ENCODE measurements at places on chromosomes 4 and X. TPM values are rescaled to one million over a fixed set of nuclear protein-coding genes. Genes with fewer than 3 reads are reported as not detected.

GRCh38 chr4:157804986-157805385 lies 367.8 kb downstream of the GASK1B start:
- DNase-seq = peak; percentile 29

- no peak for DNase-seq
Observed at GRCh38 chr4:167868163-167868562, 224.2 kb upstream of the ANXA10 start.

GRCh38 chr4:22238742-22239141 lies 277.1 kb downstream of the ADGRA3 start:
- no peak for DNase-seq

DNA sequence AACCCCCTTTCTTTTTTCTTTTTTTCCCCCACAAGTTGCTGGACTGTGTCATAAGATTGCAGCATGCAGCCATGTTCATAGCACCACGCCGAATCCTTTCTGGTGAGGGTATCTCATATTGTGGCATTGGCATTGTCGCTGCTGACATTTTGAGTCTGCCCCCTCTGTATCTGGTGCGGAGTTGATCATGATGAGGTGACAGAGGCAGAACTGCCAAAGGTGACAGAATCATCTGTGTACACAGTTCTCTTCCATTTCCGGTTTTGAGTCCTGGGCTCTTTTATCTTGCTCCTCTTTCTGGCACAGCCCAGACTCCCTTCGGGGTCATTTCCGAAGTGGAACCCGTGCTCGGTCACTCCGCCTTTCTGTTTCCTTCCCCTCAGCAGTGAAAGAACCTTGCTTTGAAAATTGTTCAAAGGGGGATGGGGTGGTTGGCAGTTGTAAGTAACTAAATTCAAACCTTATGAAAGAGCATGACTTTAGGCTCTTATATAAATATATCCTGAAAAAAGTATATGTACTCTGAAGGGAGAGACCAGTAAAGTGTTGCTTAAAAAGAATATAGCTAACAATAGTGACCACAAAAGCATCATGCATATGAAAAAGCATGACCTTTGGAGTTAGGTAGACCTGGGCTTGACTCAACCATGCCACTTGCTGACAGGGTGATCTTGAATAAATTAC lies 55.0 kb upstream of the BMP2K start:
- DNase-seq = no peak

- peak; percentile 60 for DNase-seq
Observed at GRCh38 chr4:128221586-128221985, 66.0 kb downstream of the PGRMC2 start.

GRCh38 chrX:106615041-106615440 lies 3.3 kb downstream of the RADX start:
- no peak for DNase-seq

GRCh38 chrX:12804655-12805054 lies 13.4 kb downstream of the PRPS2 start:
- peak; percentile 16 for DNase-seq

GRCh38 chr4:87545052-87545451 lies 15.9 kb upstream of the SPARCL1 start:
- DNase-seq = no peak

DNA sequence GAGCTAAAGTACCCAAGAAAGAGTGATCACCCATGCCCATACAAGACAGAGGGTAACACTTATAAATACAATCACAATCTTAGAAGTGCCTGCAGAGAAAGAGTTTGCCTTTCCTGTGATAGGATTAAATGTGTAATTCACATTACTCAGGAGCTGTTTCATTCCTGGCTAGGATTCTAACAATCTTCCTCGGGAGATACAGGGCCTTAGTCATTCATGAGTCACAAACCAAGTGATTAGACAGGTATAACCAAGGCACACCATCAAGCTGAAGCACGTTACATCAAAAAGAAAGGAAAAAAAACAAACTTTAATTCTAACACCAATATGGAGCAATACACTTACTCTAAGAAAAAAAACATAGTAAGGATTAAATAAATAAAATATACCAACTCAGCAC lies 14.9 kb downstream of the ABCG2 start:
- peak; percentile 95 for DNase-seq

DNA sequence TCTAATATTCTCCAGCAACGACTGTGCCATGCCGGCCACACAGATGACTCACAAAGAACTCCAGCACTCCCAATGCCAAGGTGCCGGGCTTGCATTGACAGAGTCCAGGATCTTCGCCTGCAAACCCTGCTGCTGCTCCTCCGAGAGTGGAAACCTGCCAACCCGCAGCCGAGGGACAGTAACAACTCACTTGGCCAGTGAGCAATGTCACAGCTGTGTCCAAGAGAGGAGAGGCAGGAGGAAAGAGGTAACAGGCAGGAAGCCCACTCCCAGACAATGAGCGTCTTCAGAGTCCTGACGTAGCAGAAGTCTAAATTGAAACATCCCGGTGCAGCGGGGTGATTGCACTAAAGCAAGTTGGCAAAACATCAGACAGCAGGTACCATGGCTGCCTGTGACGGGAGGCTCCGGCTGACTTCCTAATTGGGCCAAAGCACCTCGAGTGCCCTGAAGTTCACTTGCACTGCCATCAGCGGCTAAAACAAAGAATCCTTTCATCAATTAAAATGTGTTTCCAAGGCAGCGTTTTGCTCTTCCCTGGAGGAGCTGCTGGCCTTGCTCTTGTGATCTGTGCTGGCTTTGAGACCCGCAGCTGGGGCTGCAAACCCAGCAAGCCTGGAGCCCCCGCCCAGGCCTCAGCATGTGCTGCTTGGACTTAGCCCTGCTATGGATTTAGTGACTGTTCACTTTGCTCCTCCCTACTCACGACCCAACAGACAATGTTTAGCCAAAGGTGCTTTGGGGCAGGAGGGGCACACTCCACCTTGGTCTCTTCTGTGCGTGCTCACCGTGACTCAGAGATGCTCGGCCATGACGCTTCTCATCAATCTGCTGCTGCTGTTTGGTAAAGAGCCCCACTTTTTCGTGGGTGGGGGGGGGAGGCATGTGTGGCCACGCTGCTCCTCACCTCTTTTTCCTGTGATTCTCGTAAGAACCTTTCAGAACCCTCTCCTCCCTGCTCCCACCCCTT lies 36.5 kb downstream of the DCTD start:
- no peak for DNase-seq

DNA sequence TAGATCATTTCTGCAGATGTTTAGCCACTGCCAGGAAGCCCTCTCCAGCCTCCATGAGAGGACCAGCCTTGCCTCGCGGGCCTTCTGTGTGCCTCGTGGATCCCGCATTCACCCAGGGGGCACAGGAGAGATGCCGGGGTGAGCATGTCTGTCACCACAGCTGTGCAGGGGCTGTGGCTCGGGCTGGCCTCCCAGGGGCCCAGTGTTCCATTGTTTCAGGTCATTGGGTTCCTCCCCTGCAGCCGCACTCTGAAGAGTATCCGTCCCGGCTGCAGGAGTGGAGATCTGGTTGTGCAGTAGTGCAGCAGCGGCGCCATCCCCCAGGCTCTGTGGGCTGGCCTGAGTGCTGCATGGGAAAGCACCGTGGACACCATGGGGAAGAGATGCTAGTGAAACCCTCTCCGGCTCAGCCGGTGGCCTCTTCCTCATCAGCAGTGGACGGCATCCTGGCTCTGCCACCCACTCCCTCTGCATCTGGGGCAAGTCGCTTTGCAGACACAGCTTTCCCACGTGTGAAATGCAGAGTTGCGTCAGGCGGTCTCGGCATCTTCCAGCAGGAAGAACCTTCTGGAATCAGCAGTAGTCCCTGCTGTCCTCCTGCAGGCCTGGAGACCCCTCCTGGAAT lies 29.1 kb downstream of the TBC1D14 start:
- DNase-seq = no peak

DNA sequence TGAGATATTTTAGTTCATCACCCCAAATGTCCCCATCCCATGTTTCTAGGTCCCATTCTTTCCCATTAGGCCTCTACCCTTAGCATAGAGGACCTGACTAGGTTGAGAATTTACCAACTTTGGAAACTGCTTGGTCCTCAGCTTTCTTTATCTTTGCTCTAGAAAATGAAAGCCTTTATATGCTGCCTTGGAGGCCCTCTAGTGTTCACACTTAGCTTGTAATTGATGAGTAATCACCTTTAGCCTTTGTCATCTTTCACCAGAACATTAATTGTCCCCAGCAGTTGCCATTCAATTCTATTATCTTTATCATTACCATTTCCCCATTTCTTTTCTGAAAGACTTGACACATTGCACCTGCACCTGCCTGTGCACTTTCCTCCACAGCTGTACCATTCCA lies 589.2 kb upstream of the NR3C2 start:
- DNase-seq = peak; percentile 53

DNA sequence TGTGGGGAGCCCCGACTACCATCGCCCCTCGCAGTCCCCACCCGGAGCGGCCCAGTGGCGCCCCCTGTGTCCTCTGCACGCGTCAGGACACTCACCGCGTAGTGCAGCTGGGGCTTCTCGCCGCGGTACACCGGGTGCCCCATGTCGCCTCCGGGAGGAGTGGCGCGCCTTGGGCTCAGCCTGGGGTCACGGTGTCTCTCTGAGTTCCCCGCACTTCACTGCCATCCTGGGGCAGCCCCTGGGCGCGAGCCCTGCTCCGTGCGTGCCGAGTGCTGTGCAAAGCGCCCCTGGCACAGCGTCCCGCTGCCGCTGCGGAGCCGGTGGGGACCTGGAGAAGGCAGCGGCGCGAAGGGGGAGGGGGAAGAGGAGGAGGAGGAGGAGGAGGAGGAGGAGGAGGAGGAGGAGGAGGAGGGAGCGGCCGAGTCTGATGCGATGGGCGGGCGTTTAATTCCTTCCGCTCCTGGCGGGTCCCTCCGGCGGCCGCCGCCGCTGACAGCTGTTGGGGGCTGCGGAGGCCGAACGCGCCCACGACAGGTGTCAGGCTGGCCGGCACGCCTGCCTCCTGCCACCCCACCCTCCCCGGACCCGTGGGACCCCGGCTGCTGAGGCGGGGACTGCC lies 134.3 kb downstream of the AMELX start:
- no peak for DNase-seq

DNA sequence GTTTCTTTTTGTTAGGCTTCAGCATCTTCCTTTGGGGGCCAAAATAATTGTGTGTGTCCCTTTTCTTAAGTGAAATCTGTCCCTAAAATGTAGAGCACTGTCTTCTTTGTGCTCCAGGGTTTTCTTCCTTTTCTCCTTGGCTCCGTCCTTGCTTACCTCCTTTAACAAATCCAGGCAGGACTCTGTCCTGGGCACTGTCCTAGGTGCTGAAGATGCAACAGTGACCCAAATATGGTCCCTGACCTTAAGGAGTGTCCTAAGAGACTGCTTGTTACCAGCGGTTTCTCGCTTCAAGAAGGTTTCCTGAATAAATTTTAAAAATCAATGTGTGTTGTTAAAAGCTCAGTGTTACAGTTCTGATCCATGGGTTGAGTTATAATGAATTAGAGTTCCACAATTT lies 471.8 kb downstream of the KCNIP4 start:
- peak; percentile 29 for DNase-seq

GRCh38 chrX:137426695-137427425 lies 139.1 kb upstream of the ZIC3 start:
- no peak for DNase-seq

GRCh38 chr4:142467088-142467487 lies 379.0 kb downstream of the INPP4B start:
- no peak for DNase-seq

DNA sequence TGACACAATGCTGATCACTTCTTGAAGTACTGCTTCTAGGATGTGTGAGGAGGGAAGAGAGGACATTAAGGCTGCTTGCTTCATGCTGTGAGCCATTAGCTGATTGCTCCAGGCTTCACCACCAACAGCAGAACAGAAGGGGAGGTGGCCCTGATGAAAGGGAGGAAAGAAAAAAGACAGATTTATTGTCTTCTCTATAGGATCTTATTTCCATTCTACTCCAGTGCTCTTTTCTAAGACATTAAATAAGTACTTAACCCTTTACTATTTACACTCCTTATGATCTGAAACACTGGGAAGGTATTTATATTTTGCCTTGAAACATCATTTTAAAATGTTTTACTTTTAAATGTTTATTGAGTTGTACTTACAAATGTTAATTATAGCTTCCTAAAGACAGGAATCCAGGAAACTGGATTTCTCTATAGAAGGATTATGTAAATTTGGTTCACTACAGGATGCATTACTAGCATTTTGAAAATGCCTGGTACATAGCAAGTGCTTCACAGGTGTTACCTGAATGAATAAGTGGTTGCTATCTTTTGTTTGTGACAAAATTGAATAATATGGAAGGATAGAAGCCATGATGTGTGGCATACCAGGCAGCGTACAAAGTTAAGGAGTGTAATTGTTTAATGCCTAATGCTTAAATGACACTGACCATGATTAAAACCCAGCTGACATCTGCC lies 680.9 kb upstream of the ATOH1 start:
- no peak for DNase-seq

DNA sequence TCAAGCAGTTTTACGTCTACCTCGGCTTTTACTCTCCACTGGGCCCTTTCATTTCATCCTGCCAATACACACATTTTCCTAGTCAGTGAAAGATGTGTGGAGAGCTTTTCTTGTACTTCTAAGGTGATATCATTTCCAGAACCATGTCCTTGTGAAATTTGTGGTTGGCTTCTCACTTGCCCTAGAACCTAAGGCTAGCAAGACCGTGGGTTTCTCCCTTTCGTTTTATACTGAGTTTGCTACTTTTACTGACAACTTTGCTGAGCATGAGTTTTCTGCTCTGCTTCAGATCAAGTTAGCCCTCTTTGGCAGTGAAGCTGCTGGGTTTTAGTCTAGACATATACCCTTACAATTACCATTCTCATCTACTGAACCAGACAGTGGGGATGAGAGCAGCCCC lies 95.7 kb upstream of the FRMPD4 start:
- DNase-seq = no peak

GRCh38 chr4:113872426-113873260 lies 106.8 kb downstream of the ARSJ start:
- DNase-seq = peak; percentile 66

DNA sequence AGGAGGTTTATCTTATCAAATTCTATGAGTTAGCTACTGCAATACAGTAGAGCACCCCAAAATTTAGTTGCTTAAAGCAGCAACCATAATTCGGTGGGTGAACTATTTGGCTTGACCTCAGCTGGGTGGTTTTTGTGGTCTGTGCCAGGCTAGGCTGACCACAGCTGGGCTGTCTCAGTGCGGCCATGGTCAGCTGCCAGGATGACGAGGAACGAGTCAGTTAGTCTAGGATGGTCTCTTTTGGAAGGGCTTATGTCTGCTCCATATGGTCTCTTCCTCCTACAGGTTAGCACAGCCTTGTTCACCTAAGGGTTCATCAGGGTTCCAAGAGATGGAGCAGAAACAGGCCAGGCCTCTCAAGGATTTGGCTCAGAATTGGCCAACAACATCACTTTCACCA lies 210.4 kb downstream of the PALLD start:
- no peak for DNase-seq

DNA sequence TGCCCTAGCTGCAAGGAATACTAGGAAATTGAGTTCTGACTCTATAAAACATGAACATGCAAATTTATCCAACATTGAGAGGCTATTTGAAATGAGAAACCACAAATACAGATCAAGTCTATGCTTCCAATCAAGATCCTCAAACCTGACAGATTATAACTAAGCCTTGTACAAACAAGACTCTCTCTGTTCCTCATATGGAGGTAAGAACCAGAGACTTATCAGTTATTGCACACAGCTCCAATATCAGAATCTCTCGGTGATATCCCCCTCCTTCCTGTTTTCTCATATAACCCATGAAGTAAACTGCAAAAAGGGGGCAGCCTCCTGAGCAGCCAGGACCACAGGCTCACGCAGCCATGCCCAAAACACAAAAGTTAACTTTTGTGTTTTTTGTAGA lies 36.5 kb downstream of the FBXW7 start:
- no peak for DNase-seq

GRCh38 chr4:177251237-177251636 lies 58.4 kb upstream of the NEIL3 start:
- no peak for DNase-seq

The PAGE1 gene
- total RNA-seq = not detected

The SLC38A5 gene
- total RNA-seq = 27.7 TPM

The NWD2 gene
- not detected for total RNA-seq

The GPR50 gene
- not detected for total RNA-seq

The MAGEA2 gene
- not detected for total RNA-seq

The KIF4A gene
- total RNA-seq = 6.6 TPM

Measured in renal cortical epithelial cell (primary cell).